ENCODE measurements at places on chromosomes 7 and 10.

DNA sequence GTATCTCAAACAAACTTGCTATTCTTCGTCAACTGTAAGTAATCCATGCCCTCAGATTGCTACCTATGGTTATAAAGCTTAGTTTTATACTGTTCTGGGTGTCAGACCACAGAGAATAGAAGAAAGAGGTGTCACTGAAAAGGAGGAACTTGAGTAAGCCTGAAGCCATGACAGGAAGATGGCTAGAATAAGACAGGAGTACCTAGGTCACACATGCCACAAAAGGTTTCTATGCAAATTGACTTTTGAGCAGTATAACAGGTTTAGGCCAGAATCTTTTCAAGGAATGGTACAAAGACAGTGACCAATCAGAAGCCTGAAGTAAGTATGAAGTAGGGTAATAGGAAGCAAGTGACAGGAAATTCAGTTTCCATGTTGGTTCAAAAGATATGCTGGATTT, 23.5 kb downstream of the FBXW4 start:
- no peak for DNase-seq

DNA sequence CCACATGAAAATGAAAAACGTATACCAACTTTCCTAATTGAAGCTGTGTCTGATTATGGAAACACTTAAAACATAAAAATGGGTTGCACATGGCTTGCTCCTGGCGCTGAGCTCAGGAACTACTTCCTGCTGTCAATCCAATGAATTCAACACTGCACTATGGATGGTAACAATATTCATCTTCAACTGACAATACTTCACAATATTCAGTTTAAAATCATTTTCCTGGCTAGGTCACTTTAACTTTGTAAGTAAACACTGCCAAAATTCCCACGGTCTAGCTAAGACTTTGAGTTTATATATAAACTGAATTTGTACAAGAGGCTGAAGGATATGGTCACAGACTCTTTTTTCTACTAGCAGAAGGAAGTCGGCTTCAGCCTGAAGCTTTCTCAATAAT, 556.9 kb downstream of the TNS3 start:
- no peak for DNase-seq

- no peak for DNase-seq
Observed at GRCh38 chr7:27961255-27961654, 219.3 kb downstream of the JAZF1 start.

DNA sequence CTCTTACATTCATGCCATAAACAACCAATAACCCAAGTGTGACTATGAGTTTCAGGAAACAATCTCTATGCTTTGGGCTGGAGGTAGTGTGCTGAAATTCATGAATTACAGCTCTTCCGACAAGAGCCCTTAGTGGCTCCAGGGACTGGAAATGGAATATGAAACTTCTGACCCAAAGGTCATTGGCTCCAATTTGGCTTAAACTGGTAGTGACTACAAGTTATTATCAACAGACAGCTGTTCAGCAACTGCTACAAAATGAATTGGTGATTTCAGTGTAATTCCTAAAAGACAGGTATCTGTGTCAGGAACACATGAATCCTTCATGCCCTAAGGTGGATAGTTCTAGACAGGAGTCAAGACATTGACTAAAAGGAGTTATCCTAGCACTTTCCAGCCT, 745.4 kb downstream of the PHTF2 start:
- DNase-seq: no peak

GRCh38 chr7:2001601-2002442, 230.9 kb downstream of the MAD1L1 start:
- DNase-seq: no peak

DNA sequence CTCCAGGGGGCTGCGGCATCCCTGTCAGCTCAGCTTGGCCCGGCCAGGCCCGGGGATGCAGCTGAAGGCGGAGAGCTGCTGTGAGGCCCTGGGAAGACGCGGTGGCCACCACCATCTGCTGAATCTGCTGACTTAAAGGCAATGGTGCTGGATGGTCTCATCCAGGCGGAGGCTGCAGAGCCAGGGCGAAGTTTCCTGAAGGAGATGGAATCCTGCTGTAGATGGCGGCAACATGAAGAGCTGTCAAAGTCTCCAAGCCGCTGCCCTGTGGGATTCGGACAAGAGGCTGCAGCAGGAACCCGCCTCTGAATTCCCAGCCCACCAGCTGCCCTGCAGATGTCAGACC, 200.1 kb downstream of the PTPRN2 start:
- no peak for DNase-seq

DNA sequence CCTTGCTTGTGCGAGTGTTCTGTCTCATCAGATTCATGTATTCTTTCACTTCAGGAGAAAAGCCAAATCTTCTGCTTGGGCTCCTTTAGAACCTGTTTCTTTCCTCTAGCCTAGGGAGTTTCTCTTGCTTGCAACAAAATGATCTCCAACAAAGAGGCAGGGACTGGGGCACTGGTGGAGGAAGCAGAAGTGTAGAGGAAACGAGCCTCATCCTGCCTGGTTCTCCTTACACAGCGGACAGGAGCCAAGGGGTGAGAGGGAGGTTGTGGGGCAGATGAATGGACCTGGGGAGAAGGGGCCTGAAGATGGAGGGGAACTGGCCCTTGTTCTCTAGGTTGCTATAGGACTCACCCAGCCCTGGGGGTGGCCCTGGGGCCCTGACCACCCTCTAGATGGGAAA, 141.1 kb downstream of the PKD1L1 start:
- DNase-seq: no peak

DNA sequence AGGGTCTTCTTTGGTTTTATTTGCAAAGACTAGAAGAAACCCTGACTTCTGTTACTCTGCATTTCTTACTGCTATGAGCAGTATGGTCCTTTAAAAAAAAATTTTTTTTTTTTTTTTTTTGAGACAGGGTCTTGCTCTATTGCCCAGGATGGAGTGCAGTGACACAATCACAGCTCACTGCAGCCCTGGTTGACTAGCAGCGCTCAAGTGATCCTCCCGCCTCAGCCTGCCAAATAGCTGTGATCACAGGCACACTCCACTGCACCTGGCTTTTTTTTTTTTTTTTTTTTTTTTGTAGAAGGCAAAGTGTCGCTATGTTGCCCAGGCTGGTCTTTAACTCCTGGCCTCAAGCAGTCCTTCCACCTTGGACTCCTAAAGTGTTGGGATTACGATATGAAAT, 17.4 kb downstream of the CNNM2 start:
- no peak for DNase-seq

- DNase-seq: peak; percentile 6
Observed at GRCh38 chr10:101646364-101646763, 48.6 kb downstream of the FBXW4 start.

GRCh38 chr10:79061441-79062315, 7.1 kb upstream of the ZMIZ1 start:
- no peak for DNase-seq

GRCh38 chr10:110398419-110399105, 93.8 kb upstream of the SMNDC1 start:
- DNase-seq: peak; percentile 95

GRCh38 chr10:101536800-101537199, 51.3 kb downstream of the POLL start:
- DNase-seq: peak; percentile 62

GRCh38 chr10:116637830-116638229, 17.1 kb downstream of the PNLIPRP2 start:
- DNase-seq: no peak

DNA sequence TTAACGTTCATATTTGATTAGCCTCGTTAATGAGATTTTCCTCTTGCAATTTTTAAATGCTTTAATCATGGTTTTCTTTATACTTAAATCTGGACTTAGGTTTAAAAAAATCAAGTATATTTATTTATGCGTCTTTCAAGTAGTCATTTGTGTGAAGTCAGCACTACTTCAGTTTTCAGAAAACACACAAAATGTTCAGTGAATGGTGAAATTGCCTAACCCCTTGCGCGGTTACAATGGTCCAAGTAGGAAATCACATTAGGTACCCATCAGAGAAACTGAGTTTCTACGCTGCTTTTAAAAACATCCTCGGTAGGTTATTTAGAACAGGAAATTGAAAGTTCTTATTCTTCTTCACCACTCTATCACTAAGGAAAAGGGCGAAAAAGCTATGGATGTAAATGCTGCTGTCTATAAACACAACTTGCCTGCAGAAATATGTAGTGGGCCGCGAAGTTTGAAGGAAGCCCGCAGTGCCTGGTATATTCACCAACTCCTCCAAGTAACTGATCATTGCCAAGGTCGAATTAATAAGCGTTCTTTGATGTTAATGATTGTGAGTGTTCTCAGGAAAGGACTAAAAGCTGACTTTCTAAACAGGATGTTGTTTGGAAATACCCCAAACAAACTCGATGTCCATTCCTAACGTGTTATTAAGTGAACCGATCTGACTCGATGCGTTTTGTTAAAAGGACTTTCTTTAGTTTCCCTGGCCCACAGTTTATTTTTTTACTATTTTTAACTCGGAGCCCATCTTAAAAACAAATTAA, 1.0 kb downstream of the SYPL1 start:
- peak; percentile 47 for DNase-seq

DNA sequence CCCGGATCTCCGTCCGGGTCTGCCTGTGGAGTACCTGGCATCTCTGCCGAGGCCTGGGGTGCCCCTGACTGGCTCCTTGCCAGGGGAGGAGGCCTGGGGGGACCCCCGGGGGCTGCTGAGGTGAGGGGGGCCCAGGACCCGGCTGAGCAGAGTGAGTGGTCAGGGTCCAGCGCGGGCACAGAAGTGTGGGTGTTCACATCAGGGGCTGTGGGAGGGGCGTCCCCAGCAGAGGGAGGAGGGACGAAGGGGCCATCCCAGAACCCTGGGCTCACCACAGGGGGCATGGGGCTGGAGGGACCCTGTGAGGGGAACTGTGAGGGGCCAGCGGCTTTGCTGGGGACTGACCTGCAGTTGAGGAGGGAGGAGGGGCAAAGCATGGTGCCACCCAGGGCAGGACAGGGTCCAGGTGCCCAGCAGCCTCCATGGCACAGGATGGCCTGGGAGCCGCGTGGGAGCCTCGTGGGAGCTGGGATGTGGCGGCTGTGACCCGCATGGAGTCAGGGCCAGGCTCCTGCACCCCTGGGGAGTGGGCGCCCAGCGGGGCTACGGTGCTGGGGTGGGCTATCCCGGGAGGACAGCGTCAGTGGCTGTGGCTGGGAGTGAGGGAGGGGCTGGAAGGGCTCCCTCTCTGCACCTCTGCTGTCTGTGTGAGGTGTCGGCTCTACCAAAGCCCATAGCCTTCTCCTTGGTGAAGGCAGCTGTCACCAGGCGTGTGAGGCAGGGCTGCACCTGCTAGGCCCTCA, 91.2 kb downstream of the DNAJB6 start:
- DNase-seq: no peak

DNA sequence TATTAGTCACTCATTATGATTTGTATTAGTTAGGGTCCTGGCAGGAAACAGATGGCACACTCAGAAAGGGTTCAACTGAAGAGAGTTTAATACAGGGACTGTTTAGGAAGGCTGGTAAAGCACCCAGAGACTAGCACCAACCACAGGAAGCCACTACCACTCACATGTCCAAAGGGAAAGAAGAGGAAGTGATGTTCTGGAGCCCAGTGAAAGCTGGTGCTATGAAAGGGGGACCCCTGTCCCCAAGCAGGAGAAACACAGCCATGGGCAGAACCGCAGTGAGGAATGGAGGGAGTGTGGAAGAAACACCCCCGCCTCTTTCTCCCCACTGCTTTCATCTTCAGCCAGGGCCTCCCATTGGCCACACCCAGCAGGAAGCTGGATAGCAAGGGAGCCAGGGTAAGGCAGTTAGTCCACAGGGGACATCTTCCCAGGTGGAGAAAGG, 3.2 kb upstream of the VSIR start:
- DNase-seq: no peak

DNA sequence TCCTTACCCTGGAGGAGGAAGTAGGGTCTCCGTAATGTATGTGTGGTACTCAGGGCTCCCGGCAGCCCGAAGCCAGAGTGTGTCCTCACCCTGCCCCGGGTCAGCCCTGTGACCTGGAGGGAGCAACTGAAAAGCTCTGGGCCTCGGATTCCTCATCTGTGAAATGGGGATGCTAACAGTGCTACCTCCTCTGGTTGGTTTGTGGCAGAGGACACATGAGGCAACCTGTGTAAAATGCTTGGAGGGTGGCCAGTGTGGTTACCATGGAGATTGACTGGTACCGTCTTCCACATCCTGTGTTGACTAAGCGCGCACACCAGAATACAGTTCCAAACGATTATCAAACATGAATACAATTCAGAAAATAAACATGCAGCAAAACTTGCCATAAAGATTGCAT, 163.8 kb upstream of the KLF6 start:
- DNase-seq: no peak

- no peak for DNase-seq
Observed at GRCh38 chr10:102289840-102290239, 44.5 kb downstream of the GBF1 start.

- DNase-seq: no peak
Observed at GRCh38 chr7:42856605-42856987, 55.3 kb downstream of the C7orf25 start.

GRCh38 chr7:80449836-80450235, 62.0 kb downstream of the GNAT3 start:
- no peak for DNase-seq

DNA sequence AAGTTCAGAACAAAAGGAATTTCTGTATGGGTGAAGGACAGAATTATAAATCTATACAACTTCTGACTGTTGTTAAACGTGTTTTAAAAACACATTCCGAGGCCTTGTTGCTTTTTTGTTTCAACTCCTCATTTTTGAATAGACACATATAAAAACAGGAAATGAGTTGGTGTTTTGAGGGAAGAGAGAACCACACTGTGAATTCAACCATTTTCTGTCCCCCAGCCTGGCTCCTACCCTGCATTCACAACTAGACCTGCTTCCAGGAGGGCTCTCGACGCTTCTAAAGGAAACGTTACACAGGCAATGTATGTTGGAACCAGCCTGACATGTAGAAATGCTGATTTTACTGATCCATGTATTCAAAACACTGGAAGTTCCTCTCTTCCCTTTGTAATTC, 76.5 kb downstream of the OR13A1 start:
- DNase-seq: no peak

DNA sequence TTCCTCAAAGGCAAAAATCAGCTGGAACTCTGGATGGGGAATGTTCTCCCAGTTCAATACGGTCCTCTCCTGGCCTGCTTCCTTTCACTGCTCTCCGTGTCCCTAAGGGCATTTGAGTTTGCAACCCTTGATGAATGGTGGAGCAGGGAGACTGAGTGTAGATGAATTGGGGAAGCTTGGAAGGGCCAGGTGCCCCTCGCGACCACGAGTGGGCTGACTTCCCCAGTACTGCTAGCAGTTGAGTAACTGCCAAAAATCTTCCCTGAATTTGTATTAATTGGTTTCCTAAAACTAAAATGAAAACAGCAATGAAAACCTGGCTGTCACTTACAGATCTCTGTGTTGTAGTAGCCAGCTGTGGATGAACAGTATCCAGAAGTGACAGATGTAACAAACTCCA, 13.6 kb downstream of the IRF5 start:
- DNase-seq: no peak

DNA sequence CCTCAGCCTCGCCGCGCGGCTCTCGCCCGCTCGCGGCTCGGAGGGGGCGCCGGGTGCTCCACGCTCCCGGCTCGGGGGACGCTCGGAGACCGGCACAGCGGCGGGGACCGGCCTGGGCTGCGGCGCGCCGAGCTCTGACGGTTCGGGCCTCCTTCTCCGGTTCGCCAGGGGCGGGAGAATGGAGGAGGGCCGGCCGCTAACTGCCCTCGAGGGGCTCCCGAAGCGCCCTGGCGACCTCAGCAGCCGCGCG, 232 bp upstream of the GRID1 start:
- no peak for DNase-seq

Measured in fibroblast of the aortic adventitia (primary cell).